Foreskin keratinocyte (primary cell): ENCODE measurements at places on chromosomes 5 and 9. TPM values are rescaled to one million over a fixed set of nuclear protein-coding genes. Genes with fewer than 3 reads are reported as not detected.

DNA sequence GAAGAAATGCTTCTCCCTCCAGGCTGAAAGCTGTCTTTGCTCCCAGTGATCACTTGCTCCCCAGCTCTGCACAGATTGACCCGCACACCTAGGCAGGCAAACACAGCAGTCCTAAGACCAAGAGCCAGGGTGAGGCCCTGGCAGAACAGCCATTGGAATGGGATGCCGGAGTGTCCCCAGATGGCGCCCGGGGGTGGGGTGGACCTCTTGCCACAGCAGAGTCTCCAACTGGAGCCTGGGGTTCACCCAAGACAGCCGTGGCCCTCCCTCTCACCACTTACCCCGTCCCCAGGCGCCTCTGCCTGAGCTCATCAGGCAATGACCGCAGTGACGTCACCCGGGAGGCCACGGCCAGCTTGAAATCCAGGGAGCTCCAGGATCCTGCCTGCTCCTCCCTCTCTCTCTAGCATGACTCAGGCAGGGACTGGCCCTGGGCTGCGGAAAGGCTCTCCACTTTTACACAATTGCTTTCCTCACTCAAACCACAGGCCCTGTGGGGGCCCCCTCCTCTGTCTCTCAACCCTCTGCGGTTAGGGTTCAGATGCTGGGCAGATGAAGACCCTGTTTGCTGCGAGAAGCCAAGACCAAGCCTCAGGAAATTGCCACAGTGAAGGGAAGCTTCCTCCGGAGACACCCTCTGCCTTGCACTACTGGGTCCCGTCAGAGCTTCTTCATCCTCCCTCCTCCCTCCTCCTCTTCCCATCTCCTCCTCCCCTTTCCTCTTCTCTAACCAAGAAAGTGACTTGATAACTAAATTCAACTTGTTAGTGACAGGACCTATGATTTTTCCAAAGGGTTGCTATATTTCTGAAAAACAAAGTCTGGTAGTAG, 24.3 kb upstream of the PTGES start:
- DNase-seq = peak; percentile 90

DNA sequence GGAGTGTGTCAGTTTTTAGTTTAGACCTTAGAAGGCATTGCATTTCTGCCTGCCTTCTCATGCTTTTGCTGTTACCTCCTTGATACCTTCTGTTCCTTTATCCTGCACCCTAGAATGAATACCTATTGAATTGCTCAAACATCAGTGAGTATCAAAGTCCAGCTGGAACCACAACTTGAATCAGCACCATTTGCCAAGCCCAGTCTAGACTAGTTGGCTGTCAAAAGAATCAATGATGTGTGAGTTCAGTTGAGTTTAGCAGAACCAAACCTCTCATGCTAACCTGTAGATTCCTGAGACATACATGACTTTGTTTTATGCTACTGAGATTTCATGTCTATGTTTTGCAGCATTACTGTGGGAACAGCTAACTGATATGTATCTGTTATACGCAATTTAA, 116.6 kb downstream of the FAM170A start:
- DNase-seq = peak; percentile 63

- DNase-seq = peak; percentile 57
Measured at GRCh38 chr9:34282096-34282495, 47.0 kb downstream of the KIF24 start.

DNA sequence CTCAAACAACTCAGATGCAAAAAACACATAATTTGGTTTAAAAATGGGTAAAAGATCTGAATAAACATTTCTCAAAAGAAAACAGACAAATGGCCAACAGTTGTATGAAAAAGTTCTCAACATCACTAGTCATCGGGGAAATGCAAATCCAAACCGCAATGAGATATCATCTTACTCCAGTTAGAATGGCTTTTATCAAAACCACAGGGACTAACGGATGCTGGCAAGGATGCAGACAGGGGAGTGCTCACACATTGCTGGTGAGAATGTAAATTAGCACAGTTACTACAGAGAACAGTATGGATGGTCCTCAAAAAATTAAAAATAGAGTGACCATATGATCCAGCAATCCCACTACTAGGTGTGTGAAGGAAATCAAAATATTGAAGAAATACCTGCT, 589.1 kb upstream of the ADAMTS16 start:
- no peak for DNase-seq

- DNase-seq = peak; percentile 70
Measured at GRCh38 chr5:179762781-179763176, 30.2 kb downstream of the MAML1 start.

The PCDHA12 gene
- polyA plus RNA-seq = 0.04 and 0.07 TPM in 2 replicates
